ENCODE measurements at places on chromosomes 4 and X.

GRCh38 chrX:78753571-78753970, 6.1 kb downstream of the LPAR4 start:
- no peak for DNase-seq

DNA sequence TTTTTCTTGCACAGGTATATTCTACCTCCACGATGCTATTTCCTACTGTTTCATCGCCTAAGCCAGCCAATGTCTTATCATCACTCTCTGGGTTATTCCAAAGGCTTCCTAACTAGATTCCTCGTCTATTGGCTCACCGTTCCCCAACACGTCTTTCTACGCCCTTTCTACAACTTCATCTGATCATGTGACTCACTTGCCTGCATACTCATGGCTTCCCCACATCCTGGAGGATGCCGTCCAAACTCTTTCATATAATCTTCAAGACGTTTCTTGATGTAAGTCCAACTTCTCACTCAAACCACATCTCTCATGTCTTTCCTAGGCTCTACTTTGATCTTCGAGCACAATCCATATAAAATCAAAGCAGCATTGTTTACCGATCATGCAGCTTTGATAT, 322.0 kb upstream of the PPARGC1A start:
- DNase-seq, result no peak

- no peak for DNase-seq
Measured at GRCh38 chr4:96103086-96103485, 263.2 kb downstream of the PDHA2 start.

DNA sequence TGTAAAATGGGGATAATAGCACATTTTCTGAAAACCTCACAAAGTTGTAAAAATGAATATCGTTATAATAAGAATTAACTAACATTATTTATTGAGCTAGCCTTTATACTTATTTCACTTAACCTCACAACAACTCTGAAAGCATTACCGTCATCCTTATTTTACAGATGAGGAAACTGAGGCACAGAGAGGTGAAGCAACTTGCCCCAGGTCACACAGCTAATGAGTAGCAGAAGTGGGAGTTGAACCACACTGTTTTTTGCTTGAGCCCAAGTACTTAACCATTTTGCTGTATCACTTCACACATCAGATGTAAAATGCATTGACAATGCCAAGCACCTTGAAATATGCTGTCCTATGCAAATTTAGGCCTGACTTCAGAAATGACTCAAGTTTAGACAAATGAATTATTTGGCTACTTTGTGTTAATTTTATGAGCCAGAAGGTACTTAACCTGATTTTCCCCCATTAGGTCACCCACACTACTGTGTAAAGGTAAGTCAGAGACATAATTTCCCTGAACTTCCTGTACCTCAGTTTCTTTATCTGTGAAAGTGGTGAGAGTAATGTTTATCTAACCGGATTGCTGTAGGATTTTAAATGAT, 23.1 kb downstream of the CD40LG start:
- no peak for DNase-seq

DNA sequence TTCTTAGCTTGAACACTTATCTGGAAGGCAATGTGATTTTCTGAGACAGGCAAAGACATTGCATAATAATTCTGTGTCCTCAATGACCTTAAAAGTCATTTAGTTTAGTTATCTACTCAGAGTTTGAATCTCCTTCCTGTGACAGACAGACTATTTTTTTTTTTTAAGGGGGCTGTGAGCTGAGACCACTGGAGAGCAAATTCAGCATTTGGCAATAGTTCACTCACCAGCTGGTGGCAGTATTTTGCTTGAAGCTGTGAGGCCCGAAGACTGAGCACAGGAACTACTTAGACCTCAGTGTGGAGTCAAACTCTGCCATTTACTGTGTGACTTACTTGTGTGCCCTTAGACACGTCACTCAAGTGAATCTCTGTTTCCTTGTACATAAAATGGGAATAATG, 22.9 kb upstream of the CPE start:
- no peak for DNase-seq

GRCh38 chrX:24646006-24646405, 1.1 kb downstream of the PCYT1B start:
- no peak for DNase-seq

All from stimulated activated CD4-positive, alpha-beta T cell treated with anti-CD3 and anti-CD28 coated beads, TNF-alpha, amount 100 ng/mL, for 1 hour (primary cell).